Activated CD8-positive, alpha-beta T cell treated with anti-CD3 and anti-CD28 coated beads, Interleukin-2, amount 10 ng/mL, durations not matched to agents 7 days and 5 days (primary cell): ENCODE measurements at places on chromosomes 1 and 21.

GRCh38 chr1:151612501-151613281 is 841 bp downstream of the SNX27 start:
- peak; percentile 46 for DNase-seq

DNA sequence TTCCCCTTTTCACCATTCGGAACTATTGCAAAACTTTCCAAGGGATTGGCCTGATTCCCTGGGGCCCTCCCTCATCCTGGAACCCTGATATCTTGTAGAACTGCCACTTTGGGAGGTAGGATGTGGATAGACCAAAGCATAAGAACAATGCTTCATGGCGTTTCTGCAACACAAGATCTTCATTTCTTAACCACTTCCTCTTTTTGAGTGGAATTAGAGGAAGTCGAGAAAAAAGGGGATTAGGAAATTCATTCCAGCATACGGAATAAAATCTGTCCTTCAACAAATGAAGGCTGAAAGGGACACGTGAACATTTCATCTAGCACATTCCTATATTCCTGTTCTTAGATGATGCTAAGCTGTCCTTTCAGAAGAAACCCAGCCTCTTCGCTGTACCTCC is 149.3 kb downstream of the HUNK start:
- no peak for DNase-seq

DNA sequence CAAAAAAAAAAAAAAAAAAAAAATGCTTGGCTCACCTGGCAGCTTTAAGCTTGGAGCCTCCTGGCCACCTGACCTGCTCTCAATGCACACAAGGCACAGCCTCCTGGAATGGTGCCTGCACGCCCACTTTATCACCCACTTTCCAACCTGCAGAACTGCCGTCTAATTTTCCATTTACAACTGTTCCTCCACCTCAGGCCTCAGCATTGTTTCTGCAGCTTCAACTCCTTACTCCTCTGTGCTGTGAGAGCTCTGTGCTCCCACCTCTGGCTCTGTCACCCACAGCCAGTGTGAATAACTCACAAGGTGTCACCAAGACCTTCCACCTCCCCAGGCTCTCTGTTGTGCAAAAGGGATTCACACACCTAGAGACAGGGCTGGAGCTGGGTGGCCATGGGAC is 38.7 kb upstream of the GPR157 start:
- DNase-seq: no peak

GRCh38 chr1:146035048-146035423 is 13.5 kb upstream of the HJV start:
- no peak for DNase-seq

GRCh38 chr1:84888753-84889152 is 4.3 kb downstream of the LPAR3 start:
- no peak for DNase-seq

DNA sequence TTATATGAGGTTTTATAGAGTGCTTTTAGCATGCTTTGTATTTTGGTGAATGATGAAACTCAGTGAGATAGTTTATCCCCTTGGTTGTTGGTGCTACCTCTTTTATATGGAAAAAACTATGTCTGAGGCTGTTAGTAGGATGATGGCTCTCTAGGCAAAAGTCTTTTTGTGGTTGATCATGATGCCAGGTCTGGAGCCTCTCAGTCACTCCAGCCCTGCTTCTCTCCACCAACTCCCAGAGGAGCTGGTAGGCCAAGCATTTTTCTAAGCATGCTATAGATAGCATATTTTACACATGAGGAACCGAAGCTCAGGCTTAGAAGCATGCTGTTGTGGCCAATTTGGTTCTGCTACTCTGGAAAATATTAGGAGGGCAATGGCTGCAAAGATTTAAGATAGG is 82.2 kb downstream of the FMN2 start:
- DNase-seq: no peak

DNA sequence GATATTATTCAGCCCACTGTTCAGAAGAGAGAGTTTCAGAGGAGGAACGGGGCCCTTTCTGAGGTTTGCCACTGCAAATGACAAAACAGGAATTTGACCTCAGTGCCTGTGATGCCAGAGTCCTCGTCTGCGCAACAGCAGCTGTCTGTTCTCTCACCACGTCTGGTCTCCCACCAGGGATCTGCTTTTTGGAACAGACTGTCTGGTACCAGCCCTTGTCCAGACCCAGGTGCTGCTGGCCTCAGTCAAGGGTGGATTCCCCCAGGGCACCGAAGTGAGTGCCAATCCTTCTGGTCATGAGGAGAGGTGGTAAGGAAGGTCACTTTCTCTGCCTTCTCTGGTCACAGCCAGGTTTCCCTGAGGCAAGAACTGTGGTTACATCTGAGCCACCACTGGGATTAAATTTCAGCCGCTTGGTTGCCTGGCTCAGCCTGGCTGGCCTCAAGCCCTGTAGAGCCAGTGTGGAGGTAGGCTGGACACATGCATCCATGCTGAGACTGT is 2.3 kb upstream of the BCAN start:
- DNase-seq: no peak
